Tongue (tissue), 3 donors: ENCODE measurements at places on chromosomes 1 and 21. TPM values are rescaled to one million over a fixed set of nuclear protein-coding genes. Genes with fewer than 3 reads are reported as not detected.

The AMY2B gene
- total RNA-seq = 29.7 TPM

GRCh38 chr1:10475510-10475909, 760 bp downstream of the PEX14 start:
- peak; percentile 19 for DNase-seq

GRCh38 chr21:24367936-24368335, 1239.3 kb downstream of the MRPL39 start:
- DNase-seq = no peak

DNA sequence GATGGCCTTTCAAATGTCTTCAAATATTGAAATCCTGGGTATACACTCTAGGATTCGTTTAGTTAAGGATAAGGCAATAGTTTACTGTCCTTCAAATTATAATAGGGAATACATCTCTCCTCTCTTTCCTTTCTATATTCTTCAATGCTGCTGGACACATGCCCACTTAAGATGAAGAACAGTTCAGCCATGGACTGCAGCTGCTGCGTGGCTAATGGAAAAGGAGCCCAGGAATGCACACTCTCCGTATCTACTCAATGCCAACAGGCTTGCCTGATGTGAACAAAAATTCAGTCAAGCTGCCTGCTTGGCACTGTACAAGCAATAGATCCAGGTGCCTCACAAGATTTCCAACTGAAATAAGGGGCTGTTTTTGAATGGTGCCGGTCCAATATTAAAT, 321.2 kb upstream of the LYPLAL1 start:
- peak; percentile 97 for DNase-seq
